ENCODE measurements at places on chromosomes 1 and 21. TPM values are rescaled to one million over a fixed set of nuclear protein-coding genes. Genes with fewer than 3 reads are reported as not detected.

Gene PADI1
- 4.0 TPM for total RNA-seq

DNA sequence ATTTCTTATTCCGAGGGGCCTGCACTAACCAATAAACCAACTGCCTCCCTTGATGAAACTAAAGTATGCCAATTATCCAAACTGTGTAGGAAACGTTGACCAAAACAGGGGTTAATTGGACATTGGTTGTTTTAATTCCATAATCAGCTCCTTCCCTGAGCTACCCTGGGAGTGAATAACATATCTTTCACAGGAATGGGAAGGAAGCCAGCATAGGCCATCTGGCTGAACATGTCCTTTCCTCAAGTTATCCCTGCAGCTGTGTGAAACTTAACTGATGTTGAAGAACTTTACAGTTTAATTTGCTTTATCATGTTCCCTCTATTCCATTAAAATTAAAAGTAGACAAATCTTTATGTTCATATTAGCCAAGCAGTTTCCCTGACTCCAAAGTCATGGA, 75.4 kb downstream of the NRIP1 start:
- no peak overlapping the region for H3K27ac ChIP-seq
- H3K4me1 ChIP-seq: no peaks in the 10 kb centered on the region
- H3K27me3 ChIP-seq: no peaks in the 10 kb centered on the region
- no peak for DNase-seq
- H3K36me3 ChIP-seq: no peaks in the 10 kb centered on the region
- no peak overlapping the region for H3K4me3 ChIP-seq

DNA sequence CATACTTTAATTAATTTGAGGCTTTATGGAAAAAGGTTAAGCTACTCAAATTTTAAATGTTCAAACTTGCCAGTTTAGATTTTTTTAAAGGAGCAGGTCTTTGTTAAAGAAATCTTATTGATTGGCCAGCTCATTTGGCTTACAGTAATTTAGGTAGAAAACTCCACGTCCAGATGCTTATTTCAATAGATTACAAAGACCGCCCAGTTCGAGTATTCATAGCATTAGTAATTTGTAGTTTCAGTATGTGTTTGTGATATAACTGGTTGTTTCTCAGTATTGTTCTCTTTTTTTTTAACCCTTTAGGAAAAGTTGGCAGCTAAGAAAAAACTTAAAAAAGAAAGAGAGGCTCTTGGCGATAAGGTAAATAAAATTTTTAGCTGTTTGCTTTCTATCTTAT, 1.6 kb downstream of the RPF1 start:
- H3K27me3 ChIP-seq: peaks cover 21% of the 10 kb centered on the region
- no peak overlapping the region for H3K27ac ChIP-seq
- H3K4me3 ChIP-seq: peak overlapping the region; percentile 87
- H3K4me1 ChIP-seq: peaks cover 19% of the 10 kb centered on the region

Gene HAO2
- 6.8 TPM for total RNA-seq

DNA sequence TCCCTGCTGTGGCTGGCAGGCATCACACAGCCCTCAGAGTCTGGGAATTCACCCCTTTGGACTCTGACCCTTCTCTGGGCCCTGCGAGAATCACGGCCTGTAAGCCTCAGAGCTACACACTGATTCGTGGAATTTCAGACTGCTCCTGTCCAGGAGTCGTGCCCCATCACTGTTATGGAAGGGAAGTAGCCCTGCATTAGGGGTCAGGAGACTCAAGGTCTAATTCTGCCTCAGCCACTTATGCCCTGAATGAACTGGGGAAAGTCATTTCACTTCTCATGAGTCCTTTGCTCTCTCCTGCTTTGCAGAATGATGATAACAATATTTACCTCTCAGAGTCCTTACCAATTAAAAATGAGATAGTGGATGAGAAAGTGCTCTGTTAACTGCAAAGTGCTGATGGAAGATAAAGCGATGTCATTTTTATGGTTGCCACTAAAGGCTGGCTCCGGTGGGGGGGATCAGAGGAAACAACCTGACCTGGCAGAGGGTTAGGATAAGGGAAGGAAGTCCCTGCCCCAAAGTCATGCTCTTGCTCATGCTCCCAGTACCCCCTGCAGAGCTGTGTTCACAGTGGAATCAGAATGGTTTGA, 148.6 kb upstream of the CD34 start:
- no peak for DNase-seq
- H3K4me3 ChIP-seq: no peak overlapping the region
- H3K27ac ChIP-seq: no peak overlapping the region
- H3K36me3 ChIP-seq: peaks cover 28% of the 10 kb centered on the region
- no peaks in the 10 kb centered on the region for H3K27me3 ChIP-seq

DNA sequence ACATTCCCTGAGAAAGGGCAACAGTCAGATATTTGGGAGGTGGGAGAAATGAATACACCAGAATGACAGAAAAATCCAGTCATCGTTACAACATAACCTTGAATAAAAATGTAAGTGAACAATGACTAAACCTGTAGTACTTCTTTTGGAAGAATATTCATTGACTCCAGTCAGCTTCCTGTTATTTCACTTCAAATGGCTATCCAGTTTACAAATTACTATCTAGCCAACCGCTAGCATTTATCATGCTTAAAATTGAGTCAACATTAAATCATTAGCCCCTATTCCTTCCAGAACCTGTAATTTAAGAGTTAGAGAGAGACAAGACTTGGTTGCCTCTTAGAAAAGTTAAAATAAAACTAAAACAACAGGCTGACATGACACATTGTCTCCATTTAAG, 33.6 kb downstream of the WLS start:
- H3K27ac ChIP-seq: no peak overlapping the region
- no peak for DNase-seq
- no peaks in the 10 kb centered on the region for H3K27me3 ChIP-seq
- peaks cover 35% of the 10 kb centered on the region for H3K4me1 ChIP-seq
- H3K36me3 ChIP-seq: no peaks in the 10 kb centered on the region

- no peak overlapping the region for H3K4me3 ChIP-seq
- DNase-seq: no peak
- no peaks in the 10 kb centered on the region for H3K36me3 ChIP-seq
Measured at GRCh38 chr1:166514067-166514466, 325.2 kb upstream of the POGK start.

Gene KRTAP19-3
- total RNA-seq: 41.5 TPM

GRCh38 chr1:207904391-207904790, 6.5 kb downstream of the CD34 start:
- H3K4me1 ChIP-seq: peaks cover 16% of the 10 kb centered on the region
- H3K4me3 ChIP-seq: no peak overlapping the region
- DNase-seq: no peak
- no peak overlapping the region for H3K27ac ChIP-seq

Gene SPAG17
- 3.1 TPM for total RNA-seq

Gene CELA3A
- total RNA-seq: not detected

DNA sequence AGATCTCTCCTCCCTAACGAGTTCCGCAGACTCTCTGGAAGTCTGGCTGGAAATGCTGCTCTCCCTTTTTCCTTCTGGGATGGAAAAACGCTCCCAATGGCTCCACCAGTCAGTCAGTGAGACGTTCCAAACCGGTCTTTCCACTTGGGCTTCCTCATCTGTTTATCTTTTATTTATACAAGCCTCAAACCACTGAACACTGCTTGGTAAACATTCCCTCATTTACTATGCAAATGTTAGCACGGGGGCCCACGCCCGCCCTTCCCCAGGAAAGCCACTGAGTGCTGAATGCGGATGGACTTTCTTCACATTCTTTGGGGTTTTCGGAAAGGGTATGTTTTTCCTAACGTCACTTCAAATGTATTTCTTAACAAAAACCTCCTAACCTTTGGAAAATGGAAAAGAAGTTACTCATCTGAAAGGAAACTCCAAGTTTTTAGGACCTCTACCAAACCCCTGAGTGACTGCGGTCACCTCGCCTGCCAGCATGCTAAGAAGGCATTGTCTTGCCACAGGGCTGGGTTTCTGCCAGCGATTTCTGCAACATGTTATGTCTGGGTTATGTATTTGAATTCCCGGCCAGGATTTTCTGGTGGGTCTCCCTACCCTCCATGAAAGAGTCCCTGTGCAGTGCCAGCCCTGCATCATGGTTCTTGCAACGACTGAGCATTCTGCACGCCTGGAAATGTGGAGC, 14.0 kb upstream of the UMODL1 start:
- no peaks in the 10 kb centered on the region for H3K27me3 ChIP-seq
- peak overlapping the region; percentile 20 for H3K4me3 ChIP-seq
- DNase-seq: no peak
- peaks cover 42% of the 10 kb centered on the region for H3K4me1 ChIP-seq
- H3K27ac ChIP-seq: peak overlapping the region; percentile 60
- no peaks in the 10 kb centered on the region for H3K36me3 ChIP-seq

GRCh38 chr1:186178426-186179043, 196.5 kb downstream of the TPR start:
- no peak overlapping the region for H3K27ac ChIP-seq
- no peaks in the 10 kb centered on the region for H3K27me3 ChIP-seq
- peaks cover 6% of the 10 kb centered on the region for H3K4me1 ChIP-seq
- DNase-seq: no peak
- H3K4me3 ChIP-seq: no peak overlapping the region
- H3K36me3 ChIP-seq: no peaks in the 10 kb centered on the region

Gene KIFAP3
- 19.4 TPM for total RNA-seq

DNA sequence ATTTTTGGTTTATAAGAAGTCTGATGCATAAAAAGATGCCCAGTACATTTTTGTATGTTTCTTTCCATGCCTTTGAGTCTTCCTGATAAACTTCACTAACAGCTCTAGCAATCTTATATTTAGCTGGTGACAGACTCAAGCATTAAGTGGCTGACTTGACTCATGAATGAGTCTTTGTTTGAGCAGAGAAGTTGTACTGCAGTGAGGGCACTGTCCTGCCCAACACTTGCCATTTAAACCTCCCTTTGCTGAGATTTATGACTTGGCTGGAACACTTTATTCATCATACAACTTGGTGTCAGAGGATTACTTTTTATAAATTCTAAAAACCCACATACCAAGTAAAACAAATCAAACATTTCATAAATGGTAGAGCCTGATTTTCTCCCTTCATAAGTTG, 14.6 kb upstream of the CAMSAP2 start:
- H3K27me3 ChIP-seq: no peaks in the 10 kb centered on the region
- no peaks in the 10 kb centered on the region for H3K36me3 ChIP-seq
- no peak for DNase-seq
- no peaks in the 10 kb centered on the region for H3K4me1 ChIP-seq
- no peak overlapping the region for H3K27ac ChIP-seq

Gene GJB4
- total RNA-seq: 35.5 TPM

Gene RHBDL2
- 10.6 TPM for total RNA-seq

Gene TIAM1
- 94.2 TPM for total RNA-seq

- no peaks in the 10 kb centered on the region for H3K27me3 ChIP-seq
- DNase-seq: no peak
- no peak overlapping the region for H3K27ac ChIP-seq
Measured at GRCh38 chr1:244576259-244576892, 76.5 kb upstream of the DESI2 start.

- DNase-seq: no peak
- no peaks in the 10 kb centered on the region for H3K36me3 ChIP-seq
- no peak overlapping the region for H3K27ac ChIP-seq
- H3K4me1 ChIP-seq: no peaks in the 10 kb centered on the region
Measured at GRCh38 chr1:93434987-93435386, 12.9 kb upstream of the FNBP1L start.

GRCh38 chr1:43960798-43961197, 9.0 kb upstream of the DPH2 start:
- H3K4me1 ChIP-seq: no peaks in the 10 kb centered on the region
- no peak overlapping the region for H3K27ac ChIP-seq
- no peak for DNase-seq
- no peaks in the 10 kb centered on the region for H3K27me3 ChIP-seq
- no peak overlapping the region for H3K4me3 ChIP-seq
- H3K36me3 ChIP-seq: peaks cover 80% of the 10 kb centered on the region

Gene E2F2
- 12.9 TPM for total RNA-seq

DNA sequence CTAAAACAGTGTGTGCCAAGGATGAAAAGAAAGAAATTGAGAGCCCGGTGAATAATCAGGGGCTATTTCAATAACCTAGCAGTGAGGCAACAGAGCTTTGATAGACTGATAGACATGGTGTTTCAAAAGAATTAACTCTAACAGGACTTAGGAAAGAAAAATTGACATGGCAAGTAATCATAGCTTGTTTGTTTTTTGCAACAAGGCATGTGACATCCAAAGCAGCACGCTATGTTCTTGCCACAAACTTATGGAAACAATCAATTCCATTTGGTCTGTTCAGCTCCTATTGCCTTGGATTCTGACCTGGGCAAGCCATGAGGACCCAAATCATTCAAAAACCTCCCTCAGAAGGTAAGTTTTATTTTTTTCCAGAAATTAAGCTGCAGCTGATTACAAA, 608.5 kb downstream of the SMYD3 start:
- no peaks in the 10 kb centered on the region for H3K4me1 ChIP-seq
- no peak for DNase-seq
- no peak overlapping the region for H3K4me3 ChIP-seq
- no peaks in the 10 kb centered on the region for H3K36me3 ChIP-seq
- no peaks in the 10 kb centered on the region for H3K27me3 ChIP-seq

Gene RAB3B
- 5.0 TPM for total RNA-seq

- no peaks in the 10 kb centered on the region for H3K36me3 ChIP-seq
- H3K27me3 ChIP-seq: no peaks in the 10 kb centered on the region
- no peak overlapping the region for H3K27ac ChIP-seq
- H3K4me1 ChIP-seq: peaks cover 4% of the 10 kb centered on the region
- DNase-seq: peak; percentile 44
Measured at GRCh38 chr1:43282220-43283195, 2.9 kb downstream of the C1orf210 start.

GRCh38 chr1:61426885-61427284, 298.1 kb downstream of the TM2D1 start:
- peaks cover 8% of the 10 kb centered on the region for H3K36me3 ChIP-seq
- peaks cover 17% of the 10 kb centered on the region for H3K4me1 ChIP-seq
- H3K27me3 ChIP-seq: no peaks in the 10 kb centered on the region
- H3K4me3 ChIP-seq: no peak overlapping the region
- DNase-seq: no peak
- H3K27ac ChIP-seq: no peak overlapping the region

Gene OR2L2
- total RNA-seq: not detected

- peak overlapping the region; percentile 50 for H3K4me3 ChIP-seq
- no peaks in the 10 kb centered on the region for H3K36me3 ChIP-seq
- H3K4me1 ChIP-seq: peaks cover 47% of the 10 kb centered on the region
- DNase-seq: no peak
- H3K27ac ChIP-seq: peak overlapping the region; percentile 93
- H3K27me3 ChIP-seq: no peaks in the 10 kb centered on the region
Measured at GRCh38 chr1:207031632-207032264, 808 bp downstream of the C1orf116 start.

DNA sequence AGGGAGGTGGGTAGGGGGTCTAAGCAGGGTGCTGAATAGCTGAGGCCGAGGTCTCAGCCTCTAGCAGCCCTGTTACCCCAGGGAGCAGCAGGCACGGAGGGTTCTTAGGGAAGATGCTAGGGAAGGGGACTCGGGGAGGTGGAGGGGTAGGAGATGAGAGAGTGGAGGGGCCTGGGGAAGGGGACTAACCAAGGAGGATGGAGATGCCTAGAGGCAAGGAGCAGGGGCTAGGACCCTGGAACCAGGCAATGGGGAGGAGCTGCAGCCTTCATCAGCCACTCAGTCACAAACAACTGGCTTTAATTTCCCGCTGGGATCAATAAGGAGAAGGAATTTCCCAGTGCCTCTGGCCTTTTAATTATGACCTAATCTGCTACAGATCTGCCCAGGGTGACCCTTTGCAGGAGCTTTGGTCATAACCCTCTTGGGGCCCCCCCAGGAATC, 2.9 kb upstream of the CRABP2 start:
- no peak for DNase-seq
- peaks cover 99% of the 10 kb centered on the region for H3K4me1 ChIP-seq
- peaks cover 3% of the 10 kb centered on the region for H3K27me3 ChIP-seq
- no peak overlapping the region for H3K4me3 ChIP-seq
